ENCODE measurements at places on chromosomes 3 and 15.

GRCh38 chr15:28942046-28942445 lies 56.3 kb downstream of the APBA2 start:
- no peak for DNase-seq

DNA sequence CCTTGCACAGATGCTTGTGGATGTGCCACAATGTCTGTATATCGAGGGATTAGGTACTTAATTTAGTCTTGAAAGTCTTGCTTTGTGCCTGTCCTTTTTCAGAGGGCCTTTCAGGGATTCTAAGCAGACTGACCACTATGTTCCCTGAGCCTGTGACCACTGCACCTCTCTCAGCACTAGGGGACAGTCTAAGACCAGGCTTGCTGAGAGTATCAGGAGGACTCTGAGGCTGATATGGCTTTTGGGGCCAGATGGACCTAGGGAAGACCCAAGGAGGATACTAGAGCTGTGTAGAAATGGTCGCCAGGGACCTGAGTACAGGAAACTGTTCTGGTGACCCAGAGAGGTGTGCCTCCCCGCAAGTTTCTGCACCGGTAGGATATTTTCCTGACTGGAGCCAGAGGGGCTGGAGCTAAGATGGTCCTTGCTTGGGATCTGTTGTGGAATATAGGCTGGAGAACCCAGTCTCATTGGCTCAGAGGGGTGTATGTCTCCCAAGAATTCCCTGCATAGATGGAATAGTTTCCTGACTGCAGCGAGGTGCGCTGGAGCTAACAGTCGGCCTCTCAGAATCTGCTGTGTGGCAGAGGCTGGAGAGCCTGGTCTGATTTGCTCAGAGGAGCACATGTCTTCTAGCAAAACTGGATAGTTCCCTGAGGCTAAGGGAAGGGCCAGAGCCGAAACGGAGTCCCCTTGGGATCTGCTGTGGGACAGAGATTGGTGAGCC lies 213.2 kb upstream of the DCBLD2 start:
- DNase-seq: no peak

- DNase-seq: no peak
Observed at GRCh38 chr3:152226176-152226575, 42.6 kb upstream of the MBNL1 start.

DNA sequence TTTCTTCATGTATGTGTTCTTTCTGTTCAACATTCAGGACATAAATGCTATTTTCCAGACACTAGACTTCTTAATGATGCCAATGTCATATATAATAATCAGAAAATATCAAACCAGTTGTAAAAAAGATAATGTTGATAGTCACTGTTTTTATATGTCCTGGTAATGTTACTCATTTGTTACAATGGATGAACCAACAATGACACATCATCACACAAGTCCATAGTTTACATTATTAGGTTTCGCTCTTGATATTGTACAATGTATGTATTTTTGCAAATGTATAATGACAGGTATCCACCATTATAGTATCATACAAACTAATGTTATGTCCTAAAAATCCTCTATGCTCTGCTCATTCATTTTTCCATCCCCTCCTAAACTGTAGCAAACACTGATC lies 243.8 kb upstream of the CDIN1 start:
- DNase-seq: no peak

DNA sequence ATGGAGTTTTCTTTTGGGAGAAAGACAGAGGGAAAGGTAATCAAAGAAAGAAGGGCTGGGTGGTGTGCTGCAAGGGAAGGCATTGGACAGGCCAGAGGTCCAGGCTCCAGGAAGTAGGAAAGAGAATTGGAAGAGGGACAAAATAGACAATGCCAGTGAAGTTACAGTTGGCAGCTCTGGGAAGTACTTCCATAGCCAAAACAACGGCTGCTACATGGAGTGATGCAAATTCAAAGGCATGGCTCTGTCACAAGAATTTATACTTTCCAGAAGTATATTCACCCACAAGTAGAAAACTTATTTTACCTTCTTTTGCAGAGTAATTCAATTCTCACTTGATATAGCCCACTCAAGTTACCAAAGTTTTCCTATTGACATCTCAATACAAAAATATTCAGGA lies 191.5 kb downstream of the TNIK start:
- no peak for DNase-seq

- no peak for DNase-seq
Observed at GRCh38 chr3:181966393-181966792, 254.7 kb downstream of the SOX2 start.

Data from NCI-H510A (cell line).